HS-27A (cell line): ENCODE measurements at places on chromosomes 12 and 14.

DNA sequence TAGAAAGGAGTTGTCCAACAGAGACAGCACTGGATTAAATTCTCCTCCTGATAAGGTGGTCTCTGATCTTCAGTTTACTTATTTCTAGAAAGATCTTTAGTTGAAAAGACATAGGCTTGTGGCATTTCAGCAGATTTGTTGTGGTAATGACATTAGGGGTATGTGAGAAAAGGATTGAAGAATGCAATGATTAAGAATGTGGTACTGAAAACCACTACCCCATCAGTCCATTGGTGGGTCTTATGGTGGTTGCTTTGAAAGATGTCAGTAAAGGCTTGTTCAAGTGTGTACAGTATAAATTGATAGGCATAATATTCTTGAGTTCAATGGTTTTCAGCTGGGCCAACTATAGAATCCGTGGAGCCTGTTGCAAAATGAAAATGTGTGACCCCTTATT is 10.8 kb downstream of the PPFIBP1 start:
- DNase-seq: no peak

- no peak for DNase-seq
Observed at GRCh38 chr12:94909663-94910062, 93.8 kb downstream of the NDUFA12 start.

- peak; percentile 94 for DNase-seq
Observed at GRCh38 chr14:50000380-50001150, 107.7 kb downstream of the ARF6 start.

DNA sequence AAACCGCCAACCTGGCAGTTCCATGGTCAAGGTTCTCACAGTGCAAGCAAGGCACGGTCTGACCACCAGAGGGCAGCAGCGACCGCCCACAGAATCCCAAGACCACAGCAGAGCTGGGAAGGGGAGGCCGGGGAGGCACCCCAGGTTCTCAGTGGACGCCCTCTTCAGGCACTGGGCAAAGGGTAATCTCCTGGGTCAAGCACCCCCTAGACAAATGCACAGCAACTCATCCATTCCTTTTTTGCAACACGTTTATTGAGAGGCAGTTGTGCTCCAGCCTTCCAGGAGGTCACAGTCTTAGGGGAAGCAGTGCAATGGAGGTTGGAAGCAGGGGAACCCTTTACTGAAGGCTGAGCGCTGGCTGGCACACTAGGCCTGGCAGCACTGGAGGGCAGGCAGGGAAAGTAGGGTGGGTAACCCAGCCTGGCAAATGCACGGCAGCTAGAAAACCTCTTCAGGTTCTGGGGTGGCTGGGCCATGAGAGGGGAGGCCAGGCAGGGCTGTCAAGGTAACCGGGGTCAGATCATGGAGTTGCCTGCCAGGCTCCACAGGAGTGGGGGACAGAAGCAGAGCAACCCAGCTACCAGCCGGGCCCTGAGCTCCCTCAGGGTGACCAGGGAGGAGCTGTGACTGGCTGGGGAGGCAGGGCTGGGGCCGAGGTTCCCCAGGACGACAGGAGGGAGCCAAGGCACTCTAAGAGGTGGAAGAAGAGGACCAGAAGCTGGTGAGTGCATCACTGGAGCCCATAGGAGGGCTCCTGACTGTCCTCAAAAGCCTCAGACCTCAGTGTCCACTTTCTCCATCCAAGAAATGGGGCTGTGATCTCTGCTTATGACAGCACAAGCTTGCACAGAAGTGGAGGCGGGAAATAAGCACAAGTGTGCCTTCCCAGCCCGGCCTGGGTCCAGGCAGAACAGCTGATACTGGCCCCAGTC is 1.8 kb upstream of the RHOF start:
- no peak for DNase-seq

GRCh38 chr12:70733385-70733784 is 96.2 kb upstream of the PTPRB start:
- DNase-seq: peak; percentile 57

GRCh38 chr14:91985008-91985407 is 37.5 kb upstream of the FBLN5 start:
- no peak for DNase-seq

DNA sequence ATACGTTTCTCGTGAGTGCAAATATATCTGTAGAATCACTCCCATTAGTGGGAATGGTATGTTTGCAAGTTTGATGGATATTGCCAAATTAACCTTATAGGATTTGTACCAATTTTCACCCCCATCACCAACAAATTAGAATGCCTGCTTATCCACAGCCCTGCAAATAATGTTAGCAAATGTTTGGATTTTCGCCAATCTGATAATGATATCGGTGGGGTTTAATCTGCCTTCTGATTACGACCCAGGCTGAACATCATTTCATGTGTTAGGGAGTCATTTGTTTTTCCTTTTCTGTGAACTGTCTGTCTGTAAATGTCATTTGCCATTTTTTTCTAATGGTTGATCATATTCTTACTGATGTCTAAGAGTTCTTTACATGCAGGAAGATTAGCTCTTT is 4.1 kb upstream of the DAZAP2 start:
- DNase-seq: no peak

GRCh38 chr12:38501481-38501880 is 184.9 kb downstream of the ALG10B start:
- DNase-seq: no peak

- DNase-seq: no peak
Observed at GRCh38 chr12:6182279-6182898, 17.8 kb upstream of the CD9 start.

DNA sequence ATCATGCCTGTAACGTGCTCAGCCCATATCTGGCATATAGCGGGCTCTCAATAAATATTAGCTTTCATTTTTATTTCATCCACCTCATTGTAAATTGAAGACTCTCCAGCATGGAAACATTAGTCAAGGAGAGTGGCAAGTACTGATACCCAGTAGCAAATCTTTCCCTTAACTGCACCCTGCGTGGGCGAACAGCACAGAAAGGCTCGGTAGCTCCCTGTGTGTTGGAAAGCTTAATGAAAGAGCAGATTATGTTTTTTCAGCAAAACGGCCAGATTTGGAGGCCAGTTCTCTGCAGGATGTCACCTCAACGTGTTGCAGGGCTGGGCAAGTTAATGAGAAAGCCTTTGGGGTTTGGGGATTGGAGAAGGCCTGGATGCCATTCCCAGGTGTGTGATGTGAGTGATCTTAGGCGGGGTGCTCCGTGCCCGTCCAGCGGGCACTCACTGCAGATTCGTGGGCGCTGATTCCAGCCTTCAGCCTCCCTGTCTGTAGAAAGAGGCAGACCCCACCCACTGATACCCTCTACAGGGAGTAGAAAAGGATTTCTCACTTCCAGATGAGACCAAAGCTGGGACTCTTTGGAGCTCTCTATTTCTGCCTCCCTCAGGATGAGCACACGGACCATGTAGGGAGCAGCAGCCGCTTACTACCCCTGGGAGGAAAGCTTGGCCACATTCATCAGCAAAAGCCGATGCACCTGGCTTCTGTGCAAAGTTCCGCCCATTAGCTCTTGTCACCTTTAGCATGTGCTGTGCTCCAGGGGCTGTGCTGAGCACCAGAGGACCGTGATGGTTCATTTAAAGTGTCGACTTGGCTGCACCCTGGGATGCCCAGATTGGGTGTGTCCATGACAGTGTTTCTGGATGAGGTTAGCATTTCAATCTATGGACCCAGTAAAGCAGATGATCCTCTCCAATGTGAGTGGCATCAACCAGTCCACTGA is 29.1 kb downstream of the C14orf132 start:
- DNase-seq: no peak

GRCh38 chr14:85508863-85509262 is 21.1 kb upstream of the FLRT2 start:
- DNase-seq: no peak

GRCh38 chr14:105470350-105471296 is 4.0 kb upstream of the CRIP2 start:
- no peak for DNase-seq

DNA sequence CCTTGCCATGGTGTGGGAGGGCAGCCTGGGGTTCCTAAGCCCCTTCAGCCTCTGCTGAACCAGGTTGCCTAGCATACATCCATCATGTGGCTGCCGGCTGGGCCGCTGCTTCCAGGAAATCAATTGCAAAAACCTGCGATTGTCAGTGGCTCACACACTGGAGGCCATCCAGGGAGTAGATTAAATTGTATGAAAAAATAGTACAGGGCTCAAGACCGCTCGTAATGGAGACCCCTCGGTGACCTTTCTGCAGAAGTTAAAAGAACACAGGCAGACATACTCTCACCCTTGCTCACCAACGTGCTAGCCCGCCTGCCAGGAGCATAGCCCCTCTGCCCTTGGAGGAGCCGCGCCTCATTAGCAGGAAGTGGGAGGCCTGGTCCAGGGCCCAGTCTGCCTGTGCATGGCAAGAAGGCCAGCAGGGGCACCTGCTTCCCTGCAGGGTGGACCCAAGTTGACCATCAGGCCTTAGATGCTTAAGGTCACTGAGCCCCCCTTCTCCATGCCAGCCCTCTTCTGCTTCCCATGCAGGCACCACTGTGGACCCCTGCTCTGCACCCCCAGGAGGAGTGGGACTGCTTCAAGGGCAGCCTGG is 31.4 kb upstream of the CIPC start:
- no peak for DNase-seq

GRCh38 chr12:32398816-32399369 is 465 bp upstream of the FGD4 start:
- DNase-seq: no peak

GRCh38 chr12:51196547-51196946 is 21.3 kb downstream of the POU6F1 start:
- no peak for DNase-seq

GRCh38 chr12:42607584-42608058 is 18.1 kb upstream of the PRICKLE1 start:
- DNase-seq: no peak

DNA sequence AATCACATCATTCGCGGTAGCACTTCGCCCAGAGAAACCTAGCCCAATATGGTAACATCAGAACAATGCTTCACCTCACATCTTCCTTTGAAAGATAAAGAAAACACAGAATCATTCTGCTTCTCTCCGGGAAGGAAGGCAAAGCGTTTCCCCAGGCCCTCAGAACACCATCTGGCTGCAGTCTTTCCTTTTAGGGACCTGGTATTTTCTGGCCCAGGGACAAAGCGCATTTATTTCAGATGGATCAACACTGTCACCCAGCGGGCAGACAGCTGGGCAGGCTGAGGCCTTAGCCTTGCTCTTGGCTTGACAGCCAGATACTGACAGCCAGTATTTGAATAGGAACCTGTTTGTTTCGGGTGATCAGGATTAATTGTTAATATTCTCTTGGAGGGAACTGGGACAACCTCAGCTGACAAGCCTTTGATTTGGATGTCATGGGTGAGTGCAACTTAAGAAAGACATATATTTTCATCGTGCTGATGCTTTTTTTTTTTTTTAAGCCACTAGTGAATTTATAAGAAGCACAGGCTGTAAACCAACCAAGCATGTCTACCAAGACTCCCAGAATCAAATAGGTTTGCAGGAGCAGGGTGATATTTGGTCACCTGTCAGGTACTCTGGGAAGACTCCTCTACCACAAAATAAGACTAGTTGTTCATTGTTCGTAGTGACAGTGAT is 118.9 kb downstream of the VEZT start:
- DNase-seq: no peak

DNA sequence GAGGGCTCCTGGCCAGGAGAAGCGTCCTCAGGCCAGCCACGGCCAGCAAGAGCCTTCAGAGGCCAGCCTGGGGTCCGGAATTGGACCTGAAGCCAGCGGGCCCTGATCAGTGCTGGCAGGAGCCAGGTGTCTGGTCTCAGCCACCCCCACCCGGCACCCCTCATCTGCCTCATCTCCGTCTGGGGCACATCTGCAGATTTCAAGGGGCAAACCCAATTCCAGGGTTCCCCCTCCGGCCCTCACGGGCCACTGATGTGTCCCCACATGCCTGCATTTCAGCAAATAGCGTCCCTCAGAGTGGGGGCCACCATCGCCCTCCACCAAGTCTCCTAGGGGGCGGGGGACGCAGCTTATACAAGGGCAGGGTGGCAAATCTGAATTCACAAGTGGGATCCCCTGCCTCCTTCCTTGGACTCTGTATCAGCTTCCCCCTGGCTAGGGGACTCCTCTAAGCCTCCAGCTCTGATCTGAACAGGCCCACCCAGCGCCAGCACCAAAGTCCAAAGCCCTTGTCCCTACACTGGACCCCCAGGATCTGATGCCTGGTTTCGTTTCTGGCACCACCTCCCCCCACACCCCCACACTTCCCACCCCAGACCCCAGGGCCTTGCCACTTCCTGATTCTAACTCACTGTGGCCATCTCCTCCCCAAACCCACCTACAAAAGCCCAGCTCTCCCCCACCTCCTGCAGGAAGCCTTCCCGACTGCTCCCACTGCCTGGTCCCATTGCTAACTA is 10.1 kb downstream of the TMEM179 start:
- no peak for DNase-seq

DNA sequence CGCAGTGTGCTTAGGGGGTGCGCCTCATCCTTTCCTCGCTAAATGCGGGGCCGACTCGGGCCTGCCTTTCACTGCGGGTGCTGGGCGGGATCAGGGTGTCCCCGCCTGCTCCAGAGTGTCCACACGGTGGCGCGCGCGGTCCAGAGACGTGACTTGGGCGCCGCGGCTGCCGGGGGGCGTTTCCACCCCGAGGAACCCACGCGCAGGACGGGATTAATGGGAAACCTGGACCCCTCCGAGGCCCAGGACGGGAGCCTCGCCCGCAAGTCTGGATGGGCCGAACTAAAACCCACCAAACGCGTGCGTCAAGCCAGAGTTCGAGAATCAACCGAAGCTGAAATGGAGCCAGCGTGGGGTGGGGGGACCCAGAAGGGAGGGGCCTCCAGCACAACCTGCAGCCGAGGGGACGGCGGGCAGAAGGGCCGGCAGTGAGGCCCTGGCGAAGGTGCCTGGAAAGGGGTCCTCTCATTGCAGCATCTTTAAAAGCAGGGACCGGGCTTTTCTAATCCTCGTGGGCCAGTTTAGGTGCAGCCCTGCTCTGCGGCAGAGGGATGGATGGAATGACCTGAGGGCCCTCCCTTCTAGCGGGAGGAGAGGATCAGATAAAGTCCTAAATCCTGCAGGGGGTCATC is 93.3 kb downstream of the NINJ2 start:
- DNase-seq: peak; percentile 78
